C1 segment of cervical spinal cord (tissue), 14 donors: ENCODE measurements at places on chromosomes 4 and X.

DNA sequence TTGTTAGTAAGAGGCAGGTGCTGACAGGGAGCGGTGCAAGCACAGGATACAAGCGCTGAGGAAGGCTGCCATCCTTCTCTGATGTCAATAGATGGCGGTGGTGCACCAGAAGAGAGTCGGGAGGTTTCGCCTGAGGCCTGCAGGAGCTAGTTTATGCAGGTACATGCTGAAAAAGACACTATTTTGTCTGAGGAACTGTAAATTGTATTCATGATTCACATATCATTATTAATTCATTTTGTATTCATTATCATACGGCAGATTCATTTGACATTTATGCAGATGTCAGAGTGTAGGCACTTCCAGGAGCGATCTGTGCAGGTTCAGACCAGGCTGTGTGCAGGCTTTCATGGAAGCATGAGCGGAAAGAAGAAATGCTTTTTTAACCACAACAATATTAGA lies 824.0 kb downstream of the STIM2 start:
- peak; percentile 46 for DNase-seq

DNA sequence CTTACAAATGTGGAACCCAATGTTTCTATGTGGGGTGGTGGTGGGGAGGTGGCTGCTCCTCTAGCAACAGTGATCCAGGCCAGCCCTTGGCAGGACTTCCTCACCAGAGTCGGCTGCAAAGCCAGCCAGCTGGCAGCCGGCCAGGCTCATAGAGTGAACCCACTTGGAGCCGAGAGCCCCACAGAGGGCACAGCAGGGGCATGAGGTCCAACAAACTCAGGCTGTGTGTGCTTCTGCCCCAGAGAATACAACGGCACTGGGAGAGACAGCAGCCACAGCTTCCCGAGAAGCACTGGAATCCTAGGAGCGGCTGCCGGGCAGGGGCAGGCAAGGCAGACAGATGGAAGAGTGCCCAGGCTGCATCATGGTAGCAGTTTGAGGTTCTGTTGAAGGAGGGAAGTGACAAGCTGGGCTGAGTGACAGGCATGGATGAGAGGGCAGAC lies 23.5 kb upstream of the SOWAHD start:
- DNase-seq, result peak; percentile 1

GRCh38 chrX:85543866-85544265 lies 164.4 kb upstream of the POF1B start:
- no peak for DNase-seq

GRCh38 chr4:82215039-82215438 lies 158.8 kb downstream of the HNRNPD start:
- no peak for DNase-seq

GRCh38 chrX:108399418-108400165 lies 38.6 kb downstream of the COL4A6 start:
- no peak for DNase-seq

GRCh38 chr4:60865273-60865672 lies 334.9 kb upstream of the ADGRL3 start:
- DNase-seq, result no peak

- DNase-seq, result no peak
These were observed 43.3 kb upstream of the STX18 start for GRCh38 chr4:4585012-4585670.

DNA sequence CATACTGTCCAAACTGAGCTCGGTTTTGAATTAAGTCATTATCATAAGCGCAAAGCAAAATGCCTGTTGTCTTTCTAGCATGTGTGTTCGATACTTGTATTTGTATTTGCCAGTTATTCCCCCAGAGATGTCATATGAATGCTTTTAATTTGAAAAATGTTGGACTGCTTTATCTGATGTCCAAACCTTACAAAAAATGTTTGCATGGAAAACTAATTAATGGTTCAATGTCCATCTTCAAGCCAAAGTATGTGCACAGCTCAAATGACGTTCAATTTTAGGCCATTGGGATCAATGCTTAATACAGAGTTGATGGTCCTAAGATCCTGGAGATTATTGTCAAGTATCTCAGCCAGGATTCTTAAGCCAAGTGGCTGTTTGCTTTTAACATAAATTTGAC lies 17.2 kb upstream of the HPGDS start:
- no peak for DNase-seq

DNA sequence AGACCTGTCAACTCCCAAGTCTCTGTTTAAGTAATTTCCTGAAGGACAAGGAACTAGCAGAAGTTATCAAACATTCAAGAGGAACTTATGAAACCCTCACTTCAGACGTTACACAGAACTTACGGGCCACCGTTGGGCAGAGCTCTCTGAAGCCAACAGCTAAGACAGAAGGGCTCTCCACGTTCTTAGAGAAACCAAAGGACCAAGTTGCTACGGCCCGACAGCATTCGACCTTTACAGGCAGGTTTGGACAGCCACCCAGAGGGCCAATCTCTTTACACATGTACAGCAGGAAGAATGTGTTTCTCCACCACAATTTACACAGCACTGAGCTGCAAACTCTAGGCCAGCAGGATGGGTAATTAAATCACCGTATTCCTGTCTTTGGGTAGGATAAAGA lies 705.1 kb upstream of the GRID2 start:
- no peak for DNase-seq

DNA sequence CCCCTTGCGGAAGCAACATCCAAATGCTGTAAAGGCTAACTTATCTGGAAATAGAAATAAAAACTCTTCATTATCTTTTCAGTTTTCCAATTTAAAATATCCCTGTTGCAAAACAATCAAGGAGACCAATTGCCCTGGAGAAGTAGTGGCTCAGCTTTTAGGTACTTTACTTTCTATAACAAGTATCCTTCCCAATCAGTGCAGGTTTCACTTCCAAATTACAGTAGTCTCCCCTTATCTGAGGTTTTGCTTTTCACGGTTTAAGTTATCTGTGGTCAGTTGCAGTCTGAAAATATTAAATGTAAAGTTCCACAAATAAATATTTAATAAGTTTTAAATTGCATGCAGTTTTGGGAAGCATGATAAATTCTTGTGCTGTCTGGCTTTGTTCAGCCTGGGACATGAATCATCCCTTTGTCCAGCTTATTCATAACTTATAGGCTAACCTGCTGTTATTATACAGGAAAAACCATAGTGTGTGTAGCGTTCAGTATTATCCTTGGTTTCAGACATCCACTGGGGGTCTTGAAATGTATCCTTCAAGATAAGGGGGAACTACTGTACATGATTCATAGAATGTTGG lies 973.1 kb upstream of the GRID2 start:
- DNase-seq, result no peak

DNA sequence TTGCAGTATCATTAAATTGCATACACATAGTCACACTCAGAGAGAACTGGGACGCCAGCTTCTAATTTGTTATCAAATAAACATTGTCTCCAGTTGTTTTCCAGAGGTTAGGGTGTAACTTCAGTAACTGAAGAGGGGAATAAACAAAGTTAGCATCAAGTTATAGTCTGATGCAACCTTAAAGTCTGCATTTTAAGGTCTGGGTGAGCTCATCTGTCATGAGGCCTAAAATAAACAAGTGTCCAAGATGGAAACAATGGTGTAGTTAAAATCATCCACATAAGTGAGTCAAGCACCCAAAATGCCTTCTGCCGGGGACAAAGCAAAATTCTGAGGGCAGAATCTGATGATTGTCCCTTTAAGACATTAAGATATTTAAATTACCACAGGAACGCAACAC lies 70.3 kb upstream of the EMCN start:
- no peak for DNase-seq

GRCh38 chrX:30568136-30568535 lies 9.4 kb downstream of the TASL start:
- DNase-seq, result no peak

- no peak for DNase-seq
These were observed 309.4 kb upstream of the NOCT start for GRCh38 chr4:138706201-138706600.

DNA sequence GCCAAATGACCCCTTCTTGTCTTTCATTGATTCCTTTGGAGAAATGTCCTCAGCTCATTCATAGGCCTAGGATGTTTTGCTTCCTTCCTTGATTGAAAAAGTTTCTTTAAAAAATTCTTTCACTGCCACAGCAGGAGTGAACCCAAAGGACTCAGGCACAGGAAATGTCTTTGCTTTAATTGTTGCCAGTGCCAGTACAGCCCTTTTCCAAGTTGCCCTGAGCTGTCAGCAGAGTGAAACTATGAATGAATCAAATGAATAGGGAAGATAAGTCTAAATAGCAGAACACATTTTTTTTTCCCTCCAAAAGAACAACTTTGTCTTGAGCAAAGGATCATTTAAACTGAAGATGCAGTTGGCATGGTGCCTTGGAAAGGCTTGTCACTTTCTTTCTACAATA lies 63.8 kb upstream of the SLC4A4 start:
- DNase-seq, result no peak

- no peak for DNase-seq
These were observed 13.4 kb upstream of the NHS start for GRCh38 chrX:17361620-17362019.

GRCh38 chr4:100421361-100421978 lies 96.4 kb downstream of the EMCN start:
- no peak for DNase-seq

- DNase-seq, result no peak
These were observed 146.7 kb downstream of the KCNIP4 start for GRCh38 chr4:21801661-21802385.

DNA sequence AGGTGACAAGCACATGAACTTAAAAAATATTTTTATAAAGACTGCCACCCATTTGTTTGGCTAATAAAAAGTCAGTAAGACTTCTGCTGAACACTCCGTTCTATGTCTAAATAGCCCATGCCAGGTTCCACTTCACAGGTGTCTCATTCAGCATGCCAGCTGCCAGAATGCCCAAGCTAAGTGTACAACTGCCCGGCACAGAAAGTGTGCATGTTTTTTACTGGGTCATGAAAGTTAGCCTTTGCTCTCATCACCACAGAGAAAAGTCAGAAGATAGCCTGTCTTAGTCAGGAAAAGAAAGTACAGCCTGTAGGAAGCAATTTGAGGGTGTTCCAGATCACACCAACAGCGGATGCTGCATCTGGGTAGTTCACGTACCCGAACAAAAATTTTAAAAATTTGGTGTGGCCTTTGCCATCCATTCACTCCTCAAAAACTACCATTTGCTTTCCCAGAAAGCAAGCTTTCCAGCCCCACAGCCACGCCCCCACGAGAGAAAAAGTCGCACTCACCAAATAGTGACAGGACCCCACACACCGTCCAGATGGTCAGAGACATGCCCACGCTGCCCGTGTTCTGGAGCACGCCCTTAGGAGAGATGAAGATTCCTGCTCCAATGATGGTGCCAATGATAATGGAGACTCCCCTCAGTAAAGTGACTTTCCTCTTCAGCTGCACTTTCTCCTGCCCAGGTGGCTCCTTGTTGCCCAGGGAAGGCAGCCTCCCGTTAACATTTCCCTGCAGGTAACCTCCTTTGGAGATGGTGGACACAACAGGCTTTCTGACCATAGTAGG lies 671 bp downstream of the SLC7A11 start:
- peak; percentile 60 for DNase-seq

DNA sequence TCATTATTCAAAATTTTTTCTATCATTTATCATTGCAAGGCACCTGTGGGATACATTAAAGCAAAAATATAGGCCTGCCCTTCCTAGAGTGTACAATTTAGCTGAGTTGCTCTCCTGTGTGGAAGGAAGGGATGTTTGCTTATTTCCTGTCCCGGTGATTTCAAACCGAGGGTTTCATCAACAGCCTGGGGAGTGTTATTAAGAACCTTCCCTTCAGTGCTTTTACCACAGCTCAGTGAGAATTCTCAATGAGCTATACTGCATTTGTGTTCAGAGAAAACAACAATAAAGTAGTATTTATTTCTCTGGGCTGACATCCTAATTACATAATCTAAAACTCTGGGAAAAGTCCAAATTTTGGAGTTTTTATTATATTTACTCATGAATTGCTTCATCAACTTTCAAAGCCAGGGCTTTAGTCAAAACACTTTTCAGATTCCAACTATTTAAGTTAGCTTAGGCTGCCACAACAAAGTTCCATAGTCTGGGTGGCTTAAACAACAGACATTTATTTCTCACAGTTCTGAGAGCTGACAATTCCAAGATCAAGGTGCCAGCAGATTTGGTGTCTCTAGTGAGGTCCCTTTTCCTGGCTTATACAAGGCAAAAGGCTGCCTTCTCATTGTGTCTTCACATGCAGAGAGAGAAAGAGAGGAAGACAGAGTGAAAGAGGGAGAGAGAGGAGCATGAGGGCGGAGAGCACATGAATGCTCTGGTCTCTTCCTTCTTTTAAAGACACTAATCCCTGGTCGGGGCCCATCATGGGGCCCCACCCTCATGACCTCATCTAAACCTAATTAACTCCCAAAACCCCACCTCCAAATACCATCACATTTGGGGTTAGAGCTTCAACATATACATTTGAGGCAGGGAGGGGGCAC lies 62.6 kb downstream of the MMRN1 start:
- no peak for DNase-seq

DNA sequence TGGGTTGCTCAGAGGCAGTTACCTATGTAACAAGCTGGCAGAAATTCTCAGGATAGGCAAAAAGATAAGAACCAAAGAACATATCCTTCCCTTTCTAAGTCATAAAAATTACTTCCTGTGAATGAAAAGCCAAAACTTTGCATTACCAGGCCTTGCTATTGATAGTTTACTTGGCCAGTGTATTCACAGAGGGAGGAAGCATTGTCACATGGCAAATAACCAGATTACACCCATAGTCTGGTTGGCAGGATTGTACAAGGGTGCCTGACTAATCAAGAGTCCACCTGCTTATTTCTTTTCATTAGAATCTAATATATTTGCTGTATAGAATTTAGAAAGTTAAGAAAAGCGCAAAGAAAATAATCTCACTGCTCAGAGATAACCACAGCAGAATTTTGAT lies 14.1 kb downstream of the XIAP start:
- no peak for DNase-seq

DNA sequence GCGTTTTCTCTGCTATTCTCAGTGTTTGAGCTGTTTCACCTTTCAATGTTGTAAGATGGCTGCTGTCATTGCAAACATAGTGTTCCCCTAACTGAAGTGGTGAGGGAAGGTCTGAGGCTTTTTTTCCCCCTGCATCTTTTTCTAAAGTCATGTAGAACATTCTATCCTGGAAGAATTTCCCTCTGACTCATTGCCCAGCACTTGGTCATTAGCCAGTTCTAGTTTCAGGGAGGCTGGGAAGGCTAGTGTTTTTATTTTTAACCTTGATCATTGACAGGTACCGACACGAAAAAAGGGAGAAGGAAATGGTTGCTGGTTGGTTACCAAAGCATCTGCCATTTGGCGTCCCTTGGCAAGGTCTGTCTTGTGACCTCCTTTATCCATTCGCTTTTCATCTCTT lies 6.6 kb downstream of the LANCL3 start:
- no peak for DNase-seq

DNA sequence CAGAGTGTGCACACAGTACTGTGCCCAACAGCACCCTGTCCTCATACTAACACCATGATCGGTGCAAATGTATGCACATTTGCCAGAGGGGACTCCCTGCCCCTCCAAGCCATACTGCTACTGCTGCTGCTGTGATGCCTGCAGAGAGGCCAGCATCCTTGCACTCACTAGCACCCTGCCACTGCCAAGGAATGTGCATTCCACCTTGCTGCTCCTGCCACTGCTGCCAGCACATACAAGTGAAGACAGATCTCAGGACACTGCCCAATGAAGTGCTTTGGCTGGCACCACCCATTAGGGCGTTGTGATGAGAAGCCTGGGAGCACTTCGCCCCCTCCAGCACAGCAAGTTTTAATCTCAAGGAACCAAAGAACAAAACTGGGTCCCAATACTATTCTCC lies 146.3 kb upstream of the DMD start:
- DNase-seq, result no peak
